ELF-1 (cell line): ENCODE measurements at places on chromosomes 16 and 17.
A peak's percentile ranks its signal among the peaks of the same experiment; 100 is the strongest.

DNA sequence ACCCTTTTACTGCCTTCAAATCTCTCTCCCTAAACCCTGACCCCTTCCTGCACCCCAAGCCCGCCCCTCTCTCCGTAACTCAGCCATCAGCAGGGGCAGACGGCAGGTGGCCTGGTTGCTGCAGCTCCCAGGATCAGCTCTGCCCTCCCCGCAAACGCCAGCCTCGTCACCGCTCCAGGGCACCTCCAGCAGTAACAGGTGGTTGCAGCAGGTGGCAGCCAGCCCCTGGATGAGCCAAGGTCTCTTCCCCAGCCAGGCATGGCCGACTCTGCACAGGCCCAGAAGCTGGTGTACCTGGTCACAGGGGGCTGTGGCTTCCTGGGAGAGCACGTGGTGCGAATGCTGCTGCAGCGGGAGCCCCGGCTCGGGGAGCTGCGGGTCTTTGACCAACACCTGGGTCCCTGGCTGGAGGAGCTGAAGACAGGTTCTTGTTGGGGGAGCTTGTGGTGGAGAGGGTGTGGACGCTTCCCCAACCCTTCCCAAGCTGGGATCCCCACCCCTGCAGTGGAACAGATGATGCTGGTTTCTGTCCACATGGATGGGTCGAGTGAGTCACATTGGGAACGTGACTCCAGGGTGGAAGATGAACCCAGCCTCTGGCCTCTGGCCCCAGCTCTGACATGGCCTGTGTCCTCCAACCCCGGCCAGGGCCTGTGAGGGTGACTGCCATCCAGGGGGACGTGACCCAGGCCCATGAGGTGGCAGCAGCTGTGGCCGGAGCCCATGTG, 558 bp downstream of the HSD3B7 start:
- no peak for DNase-seq

GRCh38 chr17:69477903-69478266, 63.4 kb downstream of the MAP2K6 start:
- DNase-seq, result no peak

DNA sequence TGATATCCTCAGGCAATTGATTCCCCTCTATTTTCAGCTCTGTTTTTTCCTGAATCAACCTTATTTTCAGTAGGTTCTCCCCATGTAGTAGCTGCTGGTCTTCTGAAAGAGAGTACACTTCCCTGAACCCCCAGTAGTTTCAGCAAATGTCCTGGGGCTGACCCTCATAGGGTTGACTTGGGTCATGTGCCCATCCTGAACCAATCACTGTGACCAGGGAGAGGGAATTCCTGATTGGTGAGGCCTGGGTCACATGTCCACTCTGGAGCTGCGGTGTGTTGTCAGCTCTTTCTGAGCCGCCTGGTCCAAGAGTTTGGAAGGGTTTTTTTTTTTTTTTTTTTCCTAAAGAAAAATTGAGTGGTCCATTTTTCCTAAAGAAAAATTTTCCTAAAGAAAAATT, 8.3 kb upstream of the ZKSCAN2 start:
- DNase-seq, result no peak

- no peak for DNase-seq
Measured at GRCh38 chr16:1146409-1146808, 6.5 kb upstream of the CACNA1H start.

DNA sequence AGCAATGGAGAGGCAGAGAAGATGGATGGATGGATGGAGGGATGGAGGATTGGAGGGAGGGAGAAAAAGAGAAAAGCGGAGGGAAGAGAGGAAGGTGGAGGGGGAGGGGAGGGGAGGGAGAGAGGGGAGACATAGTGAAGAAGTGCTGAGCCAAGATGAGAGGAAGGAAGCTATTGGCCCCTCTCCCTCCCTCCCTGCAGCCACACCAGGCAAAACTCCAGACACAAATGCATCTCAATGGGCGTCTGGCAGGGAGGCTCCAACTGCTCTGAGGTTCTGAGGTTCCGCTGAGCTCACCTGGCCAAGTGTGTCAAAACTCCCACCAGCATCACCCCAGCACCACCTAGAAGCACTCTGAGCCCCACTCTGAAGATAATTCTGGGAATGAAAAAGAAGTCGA, 26.9 kb upstream of the PHB1 start:
- no peak for DNase-seq

- no peak for DNase-seq
Measured at GRCh38 chr16:83915081-83915480, 16.2 kb downstream of the MLYCD start.

DNA sequence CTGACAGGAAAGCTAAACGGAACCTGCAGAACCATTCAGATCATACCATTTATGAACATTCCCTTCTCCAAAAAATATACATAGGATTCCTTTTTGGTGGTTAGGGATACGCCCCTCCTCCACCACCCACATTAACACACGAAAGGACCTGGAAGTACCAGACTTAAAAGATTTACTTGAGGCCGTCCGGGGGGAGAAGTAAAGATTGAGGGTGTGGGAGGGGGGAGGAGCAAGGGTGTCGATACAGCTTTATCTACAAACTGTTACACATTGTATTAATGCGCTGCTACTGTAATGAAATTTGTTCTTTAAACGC, 537 bp downstream of the PALB2 start:
- no peak for DNase-seq

GRCh38 chr16:17237350-17237944, 233.3 kb downstream of the XYLT1 start:
- DNase-seq, result no peak

GRCh38 chr17:76943781-76944213, 75.6 kb downstream of the MGAT5B start:
- DNase-seq, result peak; percentile 65

- no peak for DNase-seq
Measured at GRCh38 chr16:3863587-3863986, 16.9 kb downstream of the CREBBP start.

DNA sequence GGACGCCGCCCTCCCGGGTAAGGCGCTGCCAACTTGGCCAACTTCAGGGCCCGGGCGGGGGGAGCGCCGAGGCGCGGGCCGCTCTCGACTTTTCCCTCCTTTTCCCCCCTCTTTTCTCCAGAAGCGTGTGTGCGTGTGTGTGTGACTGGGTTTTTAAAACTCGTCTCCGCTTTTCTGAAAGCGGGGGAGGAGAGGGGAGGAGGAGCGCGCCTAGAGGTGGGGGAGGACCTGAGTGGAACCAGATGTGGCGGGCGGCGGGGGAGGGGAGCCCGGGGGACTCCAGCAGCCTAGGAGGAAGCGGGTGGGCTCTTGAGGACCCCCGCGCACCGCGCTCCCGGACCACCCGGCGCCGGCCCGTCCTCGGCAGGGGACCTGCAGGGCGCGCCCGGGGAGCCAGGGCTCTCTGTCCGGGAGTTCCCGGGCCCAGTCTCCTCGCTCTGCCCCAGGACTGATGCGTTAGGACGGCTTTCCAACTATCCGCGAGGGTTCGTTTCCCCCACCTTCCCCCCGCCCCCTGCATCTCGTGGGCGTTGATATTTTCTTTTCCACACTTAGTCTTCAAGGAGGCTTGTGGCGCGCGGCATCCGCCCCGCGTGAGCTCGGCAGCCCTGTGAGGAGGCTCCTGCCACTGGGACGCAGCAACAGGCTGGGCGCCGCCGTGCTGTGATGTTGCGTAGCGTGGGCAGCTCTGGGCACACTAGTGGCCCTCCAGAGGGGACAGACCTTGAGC, 599 bp downstream of the MRC2 start:
- peak; percentile 40 for DNase-seq

DNA sequence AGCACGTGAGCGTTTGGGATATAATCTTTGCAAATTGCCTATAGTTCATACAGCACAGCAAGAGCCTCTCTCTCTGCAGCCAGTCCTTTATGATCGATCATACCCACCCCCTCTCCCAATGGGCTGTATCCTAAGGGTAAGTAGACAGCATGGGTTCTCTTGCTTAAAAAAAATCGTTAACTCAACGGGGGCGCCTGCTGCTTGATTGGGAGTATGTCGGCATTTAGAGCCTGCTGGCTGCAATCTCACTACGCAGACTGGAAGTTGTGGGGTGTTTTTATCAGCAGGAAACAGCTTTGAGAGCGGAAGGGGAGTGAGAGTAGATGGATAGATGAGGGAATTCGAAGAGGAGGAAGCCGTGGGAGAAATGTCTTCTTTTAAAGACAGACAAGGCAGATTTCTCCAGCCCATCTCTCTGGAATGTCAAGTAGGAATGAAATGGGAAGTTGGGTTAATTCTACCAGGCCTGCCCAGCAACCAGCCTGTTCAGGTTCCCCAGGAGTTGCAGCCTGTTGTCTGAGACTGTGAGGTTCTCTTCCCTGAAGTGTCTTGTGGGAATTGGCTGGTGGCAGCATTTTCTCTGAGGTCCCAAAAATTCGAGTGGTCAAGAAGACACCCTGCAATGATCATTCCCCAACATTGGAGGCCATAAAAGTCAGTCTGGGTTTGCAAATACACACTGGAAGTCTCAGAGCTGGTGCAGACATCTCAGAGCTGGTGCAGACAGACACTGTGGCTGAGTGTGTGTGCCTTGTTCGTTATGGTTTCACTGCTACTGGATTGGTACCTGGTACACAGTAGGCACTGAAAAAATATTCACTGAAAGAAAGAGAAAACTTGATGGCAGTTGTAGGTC, 65.6 kb downstream of the PRKCB start:
- DNase-seq, result peak; percentile 16

- peak; percentile 73 for DNase-seq
Measured at GRCh38 chr17:74325743-74326379, at the start of gene KIF19. Gene KIF19 (plus strand): TSS chr17:74326226. CDS start chr17:74326350, 124 bp downstream.

DNA sequence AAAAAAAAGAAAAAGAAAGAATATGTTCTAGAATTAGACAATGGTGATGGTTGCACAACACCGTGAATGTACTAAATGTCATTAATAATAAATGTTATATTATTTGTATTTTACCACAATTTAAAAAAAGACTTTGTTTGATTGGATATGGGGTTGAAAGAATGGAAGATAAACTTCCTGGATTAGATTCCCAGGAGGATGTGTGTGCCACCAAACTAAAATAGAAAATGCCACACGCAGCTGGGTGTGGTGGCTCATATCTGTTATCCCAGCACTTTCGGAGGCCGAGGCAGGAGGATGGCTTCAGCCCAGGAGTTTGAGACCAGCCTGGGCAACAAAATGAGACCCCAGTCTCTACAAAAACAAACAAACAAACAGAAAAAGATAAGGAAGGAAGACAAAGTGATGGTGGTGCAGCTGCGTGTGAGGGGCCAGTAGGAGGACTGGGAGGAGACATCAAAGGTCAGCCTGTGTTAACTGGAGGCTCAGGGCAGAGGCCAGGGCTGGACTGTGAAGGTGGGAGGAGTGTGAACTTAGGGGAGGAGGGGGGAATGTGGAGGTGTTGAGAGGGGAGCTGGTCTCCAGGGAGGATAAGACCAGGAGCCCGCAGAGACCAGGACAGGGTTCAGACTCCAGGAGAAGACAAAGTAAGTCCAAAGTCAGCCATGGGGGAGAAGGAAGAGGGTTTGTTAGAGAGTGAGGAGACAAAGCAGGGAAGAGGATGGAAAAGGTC, 4.1 kb downstream of the PECAM1 start:
- DNase-seq, result no peak

GRCh38 chr17:45339646-45340605, 23.1 kb upstream of the MAP3K14 start:
- DNase-seq, result no peak

- no peak for DNase-seq
Measured at GRCh38 chr16:57039148-57039812, 49.9 kb downstream of the NLRC5 start.

DNA sequence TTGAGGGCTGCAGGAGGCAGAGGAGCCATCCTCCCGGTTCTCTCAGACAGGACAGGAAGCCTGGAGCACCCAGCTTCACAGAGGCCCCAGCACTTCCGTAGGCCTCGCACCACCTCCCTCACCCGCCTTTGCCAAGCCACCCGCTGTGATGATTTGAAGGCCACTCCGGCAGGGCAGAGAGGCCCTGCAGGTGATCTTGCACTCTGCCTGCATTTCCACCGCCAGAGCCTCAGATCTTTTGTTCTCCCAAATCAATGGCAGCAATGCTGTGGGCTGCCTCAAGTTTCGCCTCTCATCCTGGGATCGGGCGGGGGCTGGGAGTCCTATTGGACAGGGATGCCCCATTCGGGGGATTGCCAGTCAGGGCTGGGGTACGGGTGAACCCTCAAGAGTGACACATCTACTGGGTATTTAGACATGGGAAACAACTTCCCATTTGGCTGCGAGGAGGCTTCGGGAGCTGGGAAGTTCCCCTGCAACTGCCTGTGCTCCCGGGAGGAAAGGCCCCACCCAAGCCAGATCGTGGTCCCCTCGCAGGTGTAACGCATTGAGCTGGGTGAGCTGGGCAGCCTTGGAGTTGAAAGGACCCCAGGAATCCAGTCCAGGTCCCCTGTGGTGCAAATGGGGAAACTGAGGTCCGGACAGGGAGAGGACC, 34.8 kb upstream of the PEMT start:
- DNase-seq, result peak; percentile 67

GRCh38 chr16:21150375-21151001, at the start of gene DNAH3:
Gene DNAH3 (minus strand): TSS chr16:21150846. CDS start chr16:21150319, 527 bp downstream.
- DNase-seq, result no peak

DNA sequence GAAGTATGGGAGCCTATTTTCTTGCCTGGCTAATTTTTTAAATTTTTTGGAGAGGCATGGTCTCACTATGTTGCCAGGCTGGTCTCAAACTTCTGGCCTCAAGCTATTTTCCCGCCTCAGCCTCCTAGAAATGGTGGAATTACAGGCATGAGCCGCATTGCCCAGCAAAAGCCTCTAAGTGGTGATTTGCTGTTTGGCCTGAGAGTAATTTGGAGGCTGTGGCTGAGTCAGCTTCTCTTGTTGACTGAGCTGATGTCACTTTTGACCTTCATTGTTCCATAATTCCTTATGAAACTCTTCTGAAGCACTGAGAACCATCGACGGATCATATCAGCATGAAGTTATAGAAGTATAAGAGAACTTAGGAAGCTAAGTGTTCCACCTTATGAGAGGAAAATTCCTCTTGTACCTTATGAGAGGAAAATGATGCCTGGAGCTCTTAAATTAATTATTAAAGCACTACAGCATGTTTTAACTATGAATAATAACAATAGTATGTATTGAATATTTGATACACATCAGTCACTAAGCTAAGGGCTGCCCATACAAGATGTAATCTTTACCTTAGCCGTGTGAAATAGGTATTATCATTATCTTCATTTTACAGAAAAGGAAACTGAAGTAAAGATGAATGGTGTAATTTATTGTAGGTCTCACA, 220.8 kb upstream of the MON1B start:
- DNase-seq, result no peak

DNA sequence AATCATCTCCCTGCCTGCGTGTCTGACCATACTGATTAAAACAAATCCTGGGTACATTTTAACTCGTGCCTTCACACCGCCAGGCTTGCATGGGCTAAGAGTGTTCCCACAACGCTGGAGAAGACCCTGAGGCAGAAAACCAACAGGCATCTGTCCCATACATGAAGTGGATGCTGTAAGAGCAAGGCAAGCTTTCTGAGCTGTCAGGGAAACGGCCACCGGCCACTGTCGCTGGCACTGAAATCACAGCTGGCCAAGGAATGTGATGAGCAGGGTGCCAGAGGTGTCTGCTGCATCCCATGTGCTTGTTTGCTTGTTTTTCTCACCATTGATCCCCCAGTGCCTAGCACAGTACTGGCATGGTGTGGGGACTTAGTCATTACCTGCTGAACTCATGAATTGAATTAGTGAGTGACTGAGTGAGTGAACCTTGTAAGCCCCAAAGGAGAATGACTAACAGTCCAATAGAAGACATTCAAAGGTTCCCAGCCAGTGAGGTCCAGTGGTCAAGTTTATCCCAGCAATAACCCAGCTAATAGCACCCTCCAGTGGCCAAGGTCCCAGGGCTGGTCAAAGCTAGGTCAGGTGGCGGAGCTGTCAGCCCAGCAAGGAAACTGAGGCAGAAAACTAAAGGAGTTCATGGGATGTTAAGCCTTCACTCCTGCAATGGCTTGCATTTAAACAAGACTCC, 92.7 kb upstream of the CDH5 start:
- no peak for DNase-seq

GRCh38 chr16:70594569-70594968, 51.8 kb upstream of the IL34 start:
- no peak for DNase-seq
